ENCODE measurements at places on chromosomes 6 and 20.

DNA sequence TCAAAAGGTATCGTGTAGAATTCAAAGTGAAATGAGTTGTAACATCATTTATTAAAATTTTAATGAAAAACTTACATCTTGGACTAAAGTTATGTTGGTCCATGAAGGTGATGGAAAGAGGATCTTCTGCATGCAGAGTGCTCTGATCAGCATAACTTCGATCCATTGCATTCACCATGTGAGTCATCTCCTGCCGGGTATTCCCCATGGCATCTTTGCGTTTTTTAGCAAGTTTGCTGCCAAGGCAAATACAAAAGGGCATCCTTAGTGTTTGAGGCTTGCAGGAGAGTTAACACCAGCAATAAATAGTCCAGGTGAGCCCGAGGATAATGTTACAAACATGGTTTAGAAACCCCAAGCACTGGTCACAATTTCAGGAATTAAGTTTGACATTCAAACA is 104.2 kb upstream of the THEMIS start:
- no peak for DNase-seq

DNA sequence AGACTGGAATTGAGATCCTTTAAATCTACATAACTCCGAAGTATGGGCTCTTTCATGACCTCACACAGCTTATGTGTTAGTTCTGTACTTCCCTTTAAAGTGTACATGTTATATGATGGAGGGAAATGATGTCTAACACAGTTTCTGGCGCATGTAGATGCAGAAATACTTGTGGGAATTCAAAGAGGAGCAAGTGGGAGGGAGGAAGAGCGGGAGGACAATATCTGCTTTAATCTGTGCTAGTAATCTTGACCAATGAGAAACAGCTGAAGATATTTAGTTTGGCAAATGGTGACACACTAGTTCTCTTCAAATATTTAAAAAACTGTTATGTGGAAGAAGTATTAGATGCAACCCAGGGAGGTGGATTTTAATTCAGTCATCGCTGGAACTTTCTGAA is 62.9 kb upstream of the PLEKHG1 start:
- no peak for DNase-seq

DNA sequence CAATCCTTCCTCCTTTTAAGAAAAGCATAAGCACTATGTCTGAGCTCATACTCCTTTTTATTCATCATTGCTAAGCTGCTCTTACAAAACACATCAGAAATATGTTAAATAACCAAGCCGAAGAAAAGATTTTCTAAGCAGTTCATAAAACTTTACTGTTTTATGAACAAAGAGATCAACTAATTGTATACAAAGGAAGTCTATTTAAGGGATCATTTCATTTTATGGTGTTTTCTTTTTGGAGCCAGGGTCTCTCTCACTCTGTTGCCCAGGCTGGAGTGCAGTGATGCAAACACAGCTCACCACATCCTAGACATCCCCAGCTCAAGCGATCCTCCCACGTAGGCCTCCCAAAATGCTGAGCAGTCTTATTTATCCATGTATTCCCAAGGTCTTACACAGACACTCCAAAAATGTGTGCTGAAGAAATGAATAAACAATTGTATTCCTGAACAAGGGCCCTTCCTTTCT is 9.3 kb downstream of the NUDT3 start:
- DNase-seq: no peak

DNA sequence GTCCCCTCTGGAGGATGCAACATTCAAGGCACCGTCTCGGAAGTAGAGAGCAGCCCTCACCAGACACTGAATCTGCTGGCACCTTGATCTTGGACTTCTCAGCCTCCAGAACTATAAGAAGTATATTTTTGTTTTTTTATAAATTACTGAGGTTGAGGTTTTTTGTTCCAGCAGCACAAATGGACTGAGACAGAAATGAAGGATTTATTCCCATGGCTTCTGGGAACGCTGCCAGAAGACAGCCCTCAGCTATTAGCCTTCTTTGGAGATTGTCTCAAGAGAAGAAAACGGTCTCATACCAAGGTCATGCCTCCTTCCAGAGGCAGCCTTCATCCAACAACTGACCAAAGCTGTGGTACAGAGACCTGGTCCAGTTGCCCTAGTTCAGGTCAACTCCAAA is 85.4 kb downstream of the CHMP4B start:
- DNase-seq: no peak

- no peak for DNase-seq
These were observed 30.2 kb downstream of the SYTL3 start for GRCh38 chr6:158680015-158680414.

- no peak for DNase-seq
These were observed 821 bp upstream of the TAAR5 start for GRCh38 chr6:132590362-132590761.

- no peak for DNase-seq
These were observed 83.1 kb downstream of the KCNB1 start for GRCh38 chr20:49399329-49399728.

DNA sequence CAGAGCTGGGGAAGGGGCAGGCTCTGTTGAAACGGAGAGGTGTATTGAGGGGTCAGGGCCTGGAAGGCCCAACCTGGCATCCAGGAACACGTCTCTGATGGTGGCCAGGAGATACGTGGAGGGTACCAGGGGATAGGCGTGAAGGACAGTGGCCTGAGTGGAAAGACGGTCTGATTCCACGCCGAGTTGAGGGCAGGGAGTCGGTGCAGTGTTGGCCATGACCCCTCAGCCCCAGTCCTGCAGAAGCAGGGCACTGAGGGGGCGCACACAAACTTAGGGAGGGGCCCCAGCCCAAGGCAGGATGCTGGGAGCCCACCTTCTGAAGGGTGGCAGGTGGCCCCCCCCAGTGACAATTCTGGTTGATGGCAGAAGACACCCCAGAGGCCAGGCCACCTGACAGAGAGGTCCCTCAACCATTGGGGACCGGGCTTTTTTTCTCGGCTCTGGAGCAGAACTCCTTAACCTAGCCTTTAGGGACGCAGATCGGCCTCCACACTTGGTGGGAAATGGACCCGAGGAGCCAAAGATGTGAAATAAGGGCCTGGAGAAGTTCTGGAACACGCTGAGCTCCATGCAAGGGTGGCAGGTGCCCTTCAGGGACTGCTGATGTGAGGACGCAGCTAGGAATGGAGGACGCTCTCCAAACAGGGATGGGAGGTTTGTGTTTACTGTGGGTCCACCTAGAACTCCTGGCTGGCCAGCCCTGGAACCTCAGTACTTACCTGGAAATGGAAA is 91.0 kb downstream of the TMEM242 start:
- no peak for DNase-seq

DNA sequence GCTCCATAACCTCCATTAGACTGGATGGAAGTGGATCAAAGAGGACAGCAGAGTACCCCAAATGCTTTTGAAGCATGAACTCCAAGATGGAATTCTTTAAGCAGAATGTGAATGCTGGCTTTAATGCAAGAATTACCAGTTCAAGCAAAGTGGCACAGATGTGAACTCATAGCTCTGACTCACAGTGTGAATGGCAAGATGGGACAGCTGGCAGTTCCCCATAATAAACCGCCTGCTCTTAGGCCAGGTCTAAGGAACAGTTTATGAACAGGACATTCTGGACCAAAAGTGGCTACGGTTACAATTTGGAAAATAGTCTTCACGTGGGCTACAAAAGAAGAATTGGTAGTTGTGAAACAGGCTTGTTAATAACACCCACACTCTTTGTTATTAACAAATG is 76.5 kb downstream of the SPTLC3 start:
- no peak for DNase-seq

DNA sequence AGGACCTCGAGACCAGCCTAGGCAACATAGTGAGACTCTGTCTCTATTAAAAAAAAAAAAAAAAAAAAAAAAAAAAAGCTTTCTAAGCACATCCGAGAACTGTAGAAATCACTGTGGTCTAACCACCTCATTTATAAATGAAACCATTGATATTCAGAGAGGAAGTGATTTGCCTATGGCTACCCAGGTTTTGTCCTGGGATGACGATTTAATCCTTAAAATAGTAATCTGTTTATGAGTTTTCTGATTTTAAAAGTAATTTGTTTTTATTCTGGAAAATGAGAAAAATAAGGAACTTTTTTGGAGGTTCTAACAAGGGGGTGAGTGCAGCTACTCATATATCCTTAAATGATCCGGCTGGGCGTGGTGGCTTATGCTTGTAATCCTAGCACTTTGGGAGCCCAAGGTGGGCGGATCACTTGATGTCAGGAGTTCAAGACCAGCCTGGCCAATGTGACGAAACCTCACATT is 6.5 kb upstream of the BTN3A2 start:
- DNase-seq: no peak

GRCh38 chr6:75893058-75893775 is 144.2 kb downstream of the MYO6 start:
- no peak for DNase-seq

DNA sequence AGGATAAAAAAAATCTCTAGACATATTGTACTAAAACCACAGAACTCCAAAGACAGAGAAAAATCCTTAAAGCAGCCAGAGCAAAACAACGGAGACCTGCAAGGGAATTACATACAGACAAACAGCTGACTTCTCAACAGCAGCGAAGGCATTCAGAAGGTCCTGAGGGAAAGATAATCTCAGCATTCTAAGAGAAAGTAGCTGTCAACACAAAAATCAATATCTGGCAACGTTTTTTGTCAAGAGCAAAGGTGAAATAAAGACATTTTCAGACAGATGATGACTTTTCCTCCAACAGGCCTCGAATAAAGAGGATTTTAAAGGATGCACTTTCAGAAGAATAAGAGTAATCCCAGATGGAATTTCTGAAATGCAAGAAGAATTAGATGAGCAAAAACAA is 6.1 kb upstream of the SCGN start:
- no peak for DNase-seq

- no peak for DNase-seq
These were observed 1.4 kb upstream of the SNTA1 start for GRCh38 chr20:33444797-33445560.

DNA sequence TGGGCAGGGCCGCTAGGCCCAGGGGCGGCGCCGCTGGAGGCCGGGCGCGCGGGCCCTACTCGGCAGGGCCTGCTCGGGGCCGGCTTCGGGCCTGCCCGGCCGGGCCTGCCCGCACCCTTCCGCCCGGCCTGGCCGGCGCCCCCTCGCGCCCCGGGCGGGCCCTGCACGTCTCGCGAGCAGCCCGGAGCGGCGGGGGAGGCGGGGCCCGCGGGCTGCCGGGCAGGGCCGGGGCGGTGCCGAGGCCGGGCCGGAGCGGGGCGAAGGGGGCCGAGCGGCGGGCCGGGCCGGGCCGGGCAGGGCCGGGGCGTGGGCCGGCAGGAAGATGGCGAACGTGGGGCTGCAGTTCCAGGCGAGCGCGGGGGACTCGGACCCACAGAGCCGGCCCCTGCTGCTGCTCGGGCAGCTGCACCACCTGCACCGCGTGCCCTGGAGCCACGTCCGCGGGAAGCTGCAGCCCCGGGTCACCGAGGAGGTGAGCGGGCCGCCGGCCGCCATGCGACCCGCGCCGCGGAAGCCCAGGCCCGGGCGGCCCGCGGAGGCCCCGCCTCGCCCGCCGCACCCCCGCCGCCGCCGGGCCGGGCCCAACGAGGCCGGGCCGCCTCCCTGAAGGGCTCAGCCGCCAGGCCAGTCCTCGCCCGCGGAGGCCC is at the start of gene NPEPL1:
TSS of gene NPEPL1 (plus strand) at position 222 of the 647 bp plus-strand sequence. CDS start at position 323, 101 bp downstream.
- peak; percentile 70 for DNase-seq

- DNase-seq: no peak
These were observed 132.5 kb upstream of the FOXA2 start for GRCh38 chr20:22716821-22717351.

DNA sequence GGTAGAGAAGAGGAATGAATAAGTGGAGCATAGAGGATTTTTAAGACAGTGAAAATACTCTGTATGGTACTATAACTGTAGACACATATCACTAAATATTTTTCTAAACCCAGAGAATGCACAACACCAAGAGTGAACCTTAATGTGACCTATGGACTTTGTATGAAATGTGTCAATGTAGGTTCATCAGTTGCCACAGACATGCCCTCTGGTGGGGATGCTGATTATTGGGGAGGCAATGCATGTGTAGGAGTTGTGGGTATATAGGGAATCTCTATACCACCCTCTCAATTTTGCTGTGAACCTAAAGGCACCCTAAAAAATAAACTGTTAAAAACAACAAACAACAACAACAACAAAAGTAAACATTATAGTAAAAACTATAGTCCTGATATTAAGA is 293.7 kb downstream of the RNF144B start:
- DNase-seq: no peak

DNA sequence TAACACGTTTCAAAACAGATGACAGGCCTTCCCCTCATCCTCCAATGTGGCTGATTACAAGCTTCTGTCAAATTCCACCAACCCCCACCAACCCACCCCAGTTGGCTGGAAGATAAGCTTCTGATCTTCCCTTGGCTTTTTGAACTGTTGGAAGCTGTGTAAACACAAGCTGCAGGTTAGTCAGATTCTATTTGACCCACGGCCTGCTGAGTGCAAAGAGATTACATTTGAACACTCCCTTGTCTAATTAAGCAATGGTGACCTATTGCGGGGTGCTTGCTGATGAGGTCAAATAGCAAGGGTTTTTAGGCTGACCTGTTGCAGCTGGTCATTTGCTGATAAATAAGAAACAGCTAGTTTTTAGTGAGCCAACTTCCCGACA is 379.7 kb downstream of the BMP2 start:
- no peak for DNase-seq

DNA sequence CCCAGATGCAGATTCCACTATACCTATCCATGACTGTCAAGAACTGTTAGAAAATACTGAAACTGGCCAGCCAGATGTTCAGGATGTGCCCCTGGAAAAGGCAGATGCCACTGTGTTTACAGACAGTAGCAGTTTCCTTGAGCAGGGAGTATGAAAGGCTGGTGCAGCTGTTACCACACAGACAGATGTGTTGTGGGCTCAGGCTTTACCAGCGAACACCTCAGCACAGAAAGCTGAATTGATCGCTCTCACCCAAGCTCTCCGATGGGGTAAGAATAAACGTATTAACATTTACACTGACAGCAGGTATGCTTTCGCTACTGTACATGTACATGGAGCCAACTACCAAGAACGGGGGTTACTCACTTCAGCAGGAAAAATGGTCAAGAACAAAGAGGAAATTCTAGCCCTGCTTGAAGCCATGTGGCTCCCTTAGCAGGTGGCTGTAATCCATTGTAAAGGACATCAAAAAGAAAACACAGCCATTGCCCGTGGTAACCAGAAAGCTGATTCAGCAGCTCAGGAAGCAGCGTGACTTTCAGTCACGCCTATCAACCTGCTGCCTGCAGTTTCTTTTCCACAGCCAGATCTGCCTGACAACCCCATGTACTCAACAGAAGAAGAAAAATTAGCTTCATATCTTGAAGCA is 459.7 kb upstream of the HTR1E start:
- no peak for DNase-seq

DNA sequence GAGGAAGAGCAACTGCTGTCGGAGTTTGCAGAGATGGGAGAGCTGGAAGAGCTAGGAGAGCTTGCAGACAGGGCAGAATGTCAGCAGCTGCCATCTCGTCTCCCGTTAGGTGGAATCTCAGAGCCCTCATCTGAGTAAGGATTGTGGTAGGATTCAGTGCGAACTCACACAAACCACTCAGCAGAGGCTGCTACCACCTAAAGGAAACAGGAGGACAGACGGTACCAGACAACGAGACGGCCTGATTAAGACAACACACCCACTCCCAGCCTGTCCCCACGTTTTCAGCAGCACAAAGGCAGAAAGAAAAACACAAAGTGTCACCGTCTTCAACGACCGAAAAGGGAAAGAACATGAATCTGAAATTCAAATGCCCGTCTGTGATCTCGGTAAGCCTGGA is 4.1 kb downstream of the LEMD2 start:
- DNase-seq: no peak
